Stimulated activated CD4-positive, alpha-beta T cell treated with anti-CD3 and anti-CD28 coated beads, Interleukin-12 subunit alpha, Interleukin-12 subunit beta, amount 100 ng/mL, for 24 hours (primary cell): ENCODE measurements at places on chromosomes 12 and 14.

GRCh38 chr12:4736091-4736490, 15.9 kb downstream of the GALNT8 start:
- no peak for DNase-seq

DNA sequence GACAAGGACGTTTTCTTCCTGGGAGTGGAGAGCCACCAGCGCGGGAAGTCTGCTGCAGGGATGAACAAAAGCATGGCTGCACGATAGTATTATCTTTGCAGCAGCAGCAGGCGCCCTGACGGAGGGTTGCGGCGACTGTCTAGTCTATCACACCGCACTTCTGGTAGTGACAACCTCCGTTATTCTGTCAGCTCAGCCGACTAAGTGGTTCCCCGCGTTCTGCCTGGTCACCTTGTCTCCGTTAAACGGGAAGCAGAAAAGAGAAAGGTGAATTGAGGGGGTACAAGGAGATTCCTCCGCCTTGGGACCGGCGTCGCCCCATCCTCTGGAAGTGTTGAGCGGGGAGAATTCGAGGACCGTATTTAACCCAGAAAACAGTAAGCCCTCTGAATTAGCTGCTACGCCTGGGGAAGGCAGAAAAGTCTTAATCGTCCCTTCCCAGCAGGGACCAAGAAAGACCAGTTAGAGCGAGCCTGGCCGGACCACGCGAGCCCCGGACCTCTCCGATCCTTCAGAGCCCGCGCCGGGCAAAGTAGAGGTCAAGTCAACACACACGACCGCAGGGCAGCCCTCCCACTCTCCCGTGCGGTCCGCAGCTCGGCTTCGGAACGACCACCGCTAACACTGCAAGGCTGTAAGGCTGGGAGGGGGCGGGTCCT, 536 bp upstream of the DAAM1 start:
- DNase-seq: no peak

DNA sequence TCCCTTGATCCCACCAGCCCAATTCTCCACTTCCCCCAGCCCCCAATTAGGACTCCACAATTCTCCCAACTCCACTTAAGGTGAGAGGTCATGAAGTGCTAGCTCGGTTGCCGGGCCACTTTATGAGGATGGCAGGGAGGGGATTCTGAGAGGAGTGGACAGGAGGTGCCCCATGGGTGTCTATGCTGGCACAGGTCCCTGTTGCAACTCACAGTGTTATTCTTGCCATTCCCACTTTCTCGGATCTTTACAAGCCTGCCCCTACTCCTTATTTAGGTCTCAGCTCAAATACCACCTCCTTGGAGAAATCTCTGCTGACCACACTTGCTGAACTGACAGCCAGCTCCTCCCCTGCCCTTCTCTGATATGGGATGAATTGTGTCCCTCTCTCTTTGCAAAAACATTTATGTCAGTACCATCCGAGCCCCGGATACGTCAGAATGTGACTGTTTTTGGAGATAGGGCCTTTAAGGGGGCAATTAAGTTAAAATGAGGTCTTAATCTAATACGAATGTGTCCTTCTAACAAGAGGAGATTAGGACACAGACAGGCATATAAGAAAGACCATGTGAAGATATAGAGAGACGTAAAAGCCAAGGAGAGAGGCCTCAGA, 4.2 kb upstream of the LGALS3 start:
- no peak for DNase-seq

DNA sequence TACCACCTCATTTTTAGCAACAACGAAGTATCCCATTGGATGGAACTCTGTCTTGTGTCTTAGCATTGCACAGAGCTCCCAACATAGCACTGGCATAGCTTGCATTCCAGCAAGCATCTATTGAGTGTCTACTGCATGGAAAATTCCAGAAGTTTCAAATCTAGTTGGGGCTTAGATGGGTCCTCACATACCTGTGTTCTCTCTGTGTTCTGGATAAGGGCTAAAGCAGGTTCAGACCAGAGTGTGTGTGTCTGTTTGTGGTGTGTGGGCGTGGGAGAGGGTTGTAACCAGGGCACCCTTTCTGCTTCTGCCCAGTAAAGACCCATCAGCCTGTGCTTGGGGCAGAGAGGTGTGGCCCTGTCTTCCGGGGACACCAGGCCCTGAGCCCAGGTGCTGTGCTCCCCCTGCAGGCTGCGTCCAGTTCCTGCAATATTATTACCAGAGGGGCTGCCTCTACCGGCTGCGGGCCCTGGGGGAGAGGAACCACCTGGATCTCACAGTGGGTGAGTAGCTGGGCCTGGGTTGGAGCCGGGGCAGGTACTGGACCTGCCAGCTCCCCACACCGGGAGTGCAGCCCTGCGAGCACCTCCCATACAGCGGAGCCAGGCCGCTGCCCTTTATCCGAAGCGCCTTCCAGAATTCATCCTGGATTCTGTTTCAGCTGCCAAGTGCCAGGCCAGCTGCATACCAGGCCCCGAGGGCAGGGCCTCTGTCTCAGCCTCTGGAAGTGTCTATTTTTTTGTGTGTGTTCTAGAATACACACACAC, 20.3 kb downstream of the RHOF start:
- no peak for DNase-seq

DNA sequence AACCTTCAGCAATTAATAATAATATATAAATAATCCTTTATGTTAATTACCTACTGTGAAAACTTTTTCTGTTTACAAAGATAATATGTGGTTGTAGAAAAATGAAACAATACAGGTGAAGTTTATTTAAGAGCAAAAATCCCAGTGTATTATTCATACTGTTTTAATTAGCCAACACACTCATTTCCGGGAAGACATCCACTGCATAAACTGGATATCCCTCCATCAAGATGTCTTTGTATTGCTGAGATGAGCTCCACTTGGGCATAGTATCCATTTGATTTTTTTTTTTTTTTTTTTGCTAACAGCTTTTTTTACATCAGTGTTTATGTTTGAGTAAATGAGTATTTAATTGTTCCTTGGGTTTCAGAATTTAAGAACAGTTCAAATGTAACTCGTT, 13.7 kb upstream of the DERA start:
- DNase-seq: no peak

- no peak for DNase-seq
These were observed 6.2 kb upstream of the PLEKHH1 start for GRCh38 chr14:67526676-67527459.

DNA sequence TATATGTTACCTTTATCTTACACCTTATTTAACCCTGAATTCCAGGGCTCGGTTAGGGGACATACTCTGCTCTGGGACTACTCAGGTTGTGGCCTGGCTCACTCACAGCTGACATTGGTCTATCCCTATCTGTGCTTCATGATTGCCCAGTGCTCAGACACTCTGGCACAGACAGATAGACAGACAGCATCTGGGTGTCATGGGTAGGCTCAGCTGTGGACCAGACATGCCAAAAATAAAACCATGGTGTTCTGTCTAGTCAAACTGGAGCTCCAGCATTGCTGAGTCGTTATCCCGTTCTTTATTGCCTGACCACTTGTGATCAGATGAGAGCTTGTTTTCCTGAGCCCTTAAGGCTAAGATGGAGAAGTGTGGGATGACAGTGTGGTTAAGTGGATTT, 29.0 kb downstream of the FBXW8 start:
- no peak for DNase-seq

DNA sequence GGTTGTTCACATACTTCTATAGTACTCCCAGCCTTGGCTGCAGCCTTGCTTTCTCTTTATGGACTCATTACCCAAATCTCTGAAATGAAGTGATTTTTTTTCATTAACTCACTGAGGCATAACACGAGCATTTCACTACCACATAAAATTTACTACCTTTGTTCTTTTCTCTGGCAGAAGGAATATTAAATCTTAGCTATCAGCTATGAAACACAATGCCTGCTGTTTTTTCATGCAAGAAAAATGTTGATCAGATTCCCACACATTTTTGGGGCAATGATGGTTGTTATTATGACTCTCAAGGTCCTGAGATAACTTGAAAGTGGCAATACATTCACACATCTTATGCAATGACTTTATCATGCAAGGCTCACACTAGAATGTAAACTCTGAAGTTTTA, 225.3 kb upstream of the ATP2B1 start:
- no peak for DNase-seq

GRCh38 chr14:34035177-34035933, 84.5 kb upstream of the EGLN3 start:
- DNase-seq: no peak

GRCh38 chr12:98895086-98895651, 250.1 kb downstream of the APAF1 start:
- DNase-seq: no peak

- DNase-seq: no peak
These were observed 130.8 kb downstream of the CAPZA3 start for GRCh38 chr12:18868717-18869116.

GRCh38 chr14:37968664-37969240, 239.0 kb upstream of the SSTR1 start:
- DNase-seq: no peak

- DNase-seq: no peak
These were observed 14.2 kb upstream of the RIOX1 start for GRCh38 chr14:73476451-73476931.

- DNase-seq: no peak
These were observed 482.8 kb downstream of the MED13L start for GRCh38 chr12:115794659-115795081.
